ENCODE measurements at places on chromosomes 13 and 19. TPM values are rescaled to one million over a fixed set of nuclear protein-coding genes. Genes with fewer than 3 reads are reported as not detected.
A peak's percentile ranks its signal among the peaks of the same experiment; 100 is the strongest.

- no peak for DNase-seq
Observed at GRCh38 chr19:35458731-35459391, 10.8 kb downstream of the FFAR2 start.

- DNase-seq, result peak; percentile 76
Observed at GRCh38 chr19:16446724-16447368, 24.9 kb downstream of the EPS15L1 start.

DNA sequence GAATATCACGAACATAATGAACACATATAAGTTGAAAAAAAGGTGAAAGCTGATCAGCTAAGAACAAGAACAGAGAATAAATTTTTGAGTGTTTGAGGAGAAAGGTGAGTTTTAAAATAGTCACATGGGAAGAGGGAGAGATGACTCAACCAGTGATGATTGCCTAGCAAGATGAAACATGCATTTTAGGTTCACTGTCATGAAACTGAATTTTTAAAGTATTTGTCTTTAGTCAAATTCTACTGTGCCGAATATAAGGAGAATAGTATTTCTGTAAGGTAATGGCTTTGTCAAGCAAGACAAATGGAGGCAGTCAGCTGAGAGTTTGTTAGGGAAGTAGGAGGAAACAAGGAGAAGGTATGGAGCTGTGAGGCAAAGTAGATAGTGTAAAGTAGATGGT, 2557.4 kb downstream of the PCDH9 start:
- no peak for DNase-seq

DNA sequence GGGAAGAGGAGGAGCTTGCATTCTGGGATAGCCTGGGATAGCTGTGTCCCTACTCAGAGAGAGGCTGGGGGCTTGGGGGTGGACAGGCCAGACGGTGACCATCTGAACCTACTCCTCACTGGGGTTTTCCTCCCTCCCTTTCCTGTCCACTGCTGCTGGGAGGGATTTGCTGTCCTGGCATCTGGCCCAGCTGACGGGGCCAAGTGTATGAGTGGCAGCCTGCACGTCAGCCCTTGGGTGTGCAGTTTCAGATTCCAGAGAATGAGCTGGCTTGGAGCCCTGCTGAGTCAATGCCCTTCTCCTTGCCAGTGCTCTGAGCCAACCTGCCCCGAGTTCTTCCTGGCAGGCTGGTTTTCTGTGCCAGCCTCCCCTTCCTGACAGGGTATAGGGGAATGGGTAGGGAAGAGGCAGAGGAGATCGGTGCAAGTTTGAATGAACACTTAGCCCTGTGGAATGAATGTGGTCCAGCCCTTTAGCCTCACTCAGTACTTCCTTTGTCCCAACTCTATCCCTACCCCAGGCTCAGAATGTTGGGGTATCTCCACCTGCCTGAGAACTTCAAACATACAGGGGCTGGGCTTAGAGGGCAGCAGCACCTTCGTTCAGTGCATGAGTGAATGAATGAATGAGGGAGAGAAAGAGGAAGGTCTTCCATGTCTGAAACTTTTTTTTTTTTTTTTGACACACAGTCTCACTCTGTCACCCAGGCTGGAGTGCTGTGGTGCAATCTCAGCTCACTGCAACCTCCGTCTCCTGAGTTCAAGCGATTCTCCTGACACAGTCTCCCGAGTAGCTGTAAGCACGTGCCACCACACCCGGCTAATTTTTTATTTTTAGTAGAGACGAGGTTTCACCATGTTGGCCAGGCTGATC, 1.8 kb upstream of the ANGPTL4 start:
- peak; percentile 95 for DNase-seq

Gene PROZ
- total RNA-seq, result not detected
